Left cardiac atrium (tissue), 4 donors: ENCODE measurements at places on chromosomes 16 and 17. TPM values are rescaled to one million over a fixed set of nuclear protein-coding genes. Genes with fewer than 3 reads are reported as not detected.

DNA sequence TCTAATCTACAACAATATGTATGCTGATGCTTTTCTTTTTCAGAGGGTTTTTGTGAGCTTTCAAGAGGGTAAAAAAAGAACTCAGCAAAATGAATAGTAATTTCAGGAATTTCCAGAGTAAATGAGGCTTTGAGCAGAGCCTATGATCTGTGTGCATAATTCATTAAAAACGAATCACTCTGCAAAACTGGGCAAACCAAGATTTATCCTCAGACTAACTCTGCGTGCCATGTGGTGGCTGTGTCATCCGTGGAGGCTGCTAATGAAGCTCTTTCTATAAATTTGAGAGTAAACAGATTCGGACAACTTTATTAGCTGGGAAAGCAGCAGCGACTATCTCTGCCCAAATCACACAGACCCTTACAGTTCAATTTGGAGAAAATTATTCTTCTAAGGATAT is 83.8 kb downstream of the FOXL1 start:
- DNase-seq, result no peak

DNA sequence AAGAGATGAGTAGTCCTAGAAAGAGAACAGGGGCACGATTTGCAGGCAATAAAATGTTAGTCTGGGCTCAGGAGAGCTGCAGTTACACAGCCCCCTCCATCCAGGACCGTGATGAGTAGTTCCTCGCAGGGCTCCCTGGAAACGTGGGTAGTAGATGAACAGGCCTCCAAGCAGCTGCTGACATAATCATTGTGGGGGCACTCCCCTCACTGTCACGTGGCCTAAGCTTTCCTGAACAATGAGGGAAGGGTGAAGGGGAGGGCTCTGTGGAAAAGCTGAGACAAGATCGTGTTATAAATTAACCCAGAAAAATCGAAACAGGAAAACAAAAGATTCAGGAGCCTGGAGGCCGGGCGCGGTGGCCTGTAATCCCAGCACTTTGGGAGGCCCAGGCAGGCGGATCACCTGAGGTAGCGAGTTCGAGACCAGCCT is 1.3 kb upstream of the PER1 start:
- peak; percentile 89 for DNase-seq

DNA sequence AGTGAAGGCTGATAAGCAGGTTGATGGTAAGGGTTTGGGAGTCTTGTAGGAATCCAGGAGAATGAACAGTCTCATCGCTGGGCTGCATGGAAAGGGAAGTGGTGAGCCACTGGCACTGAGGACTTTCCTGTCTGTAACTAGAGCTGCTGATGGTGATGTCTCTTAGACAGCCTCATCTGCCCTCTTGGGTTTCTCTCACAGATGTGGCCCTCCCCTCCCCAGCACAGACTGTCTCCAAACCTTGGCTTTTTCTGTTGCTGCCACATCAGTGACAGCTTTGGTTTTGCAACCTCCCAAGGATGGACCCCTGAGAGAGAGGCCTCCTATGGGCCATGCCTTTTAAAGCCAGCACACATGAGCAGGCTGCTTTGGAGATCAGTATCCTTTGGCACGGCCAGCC is 16.9 kb downstream of the PLCG2 start:
- DNase-seq, result no peak

GRCh38 chr17:79837888-79838521 is 1.2 kb downstream of the CBX4 start:
- no peak for DNase-seq

GRCh38 chr17:10748531-10749181 is 18.8 kb upstream of the TMEM220 start:
- DNase-seq, result no peak

DNA sequence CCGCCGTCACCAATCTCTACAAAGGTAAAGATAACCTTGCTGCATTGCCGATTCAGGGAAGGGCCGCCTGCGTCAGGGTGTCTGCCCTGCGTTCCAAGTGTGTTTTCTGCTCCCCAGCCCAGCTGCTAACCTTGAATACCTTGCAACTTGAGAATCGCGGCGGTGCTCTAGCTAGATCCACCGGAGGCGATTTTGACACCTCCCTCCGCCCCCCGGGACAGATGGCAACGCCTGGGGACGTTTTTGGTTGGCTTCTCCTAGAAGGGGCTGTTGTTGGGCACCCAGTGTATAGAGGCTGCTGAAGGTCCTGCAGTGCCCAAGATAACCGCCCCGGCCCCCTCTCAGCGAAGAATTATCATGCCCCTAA is 1.5 kb downstream of the HAPSTR1 start:
- DNase-seq, result peak; percentile 38

- DNase-seq, result no peak
Measured at GRCh38 chr17:61805399-61805798, 57.9 kb downstream of the BRIP1 start.

DNA sequence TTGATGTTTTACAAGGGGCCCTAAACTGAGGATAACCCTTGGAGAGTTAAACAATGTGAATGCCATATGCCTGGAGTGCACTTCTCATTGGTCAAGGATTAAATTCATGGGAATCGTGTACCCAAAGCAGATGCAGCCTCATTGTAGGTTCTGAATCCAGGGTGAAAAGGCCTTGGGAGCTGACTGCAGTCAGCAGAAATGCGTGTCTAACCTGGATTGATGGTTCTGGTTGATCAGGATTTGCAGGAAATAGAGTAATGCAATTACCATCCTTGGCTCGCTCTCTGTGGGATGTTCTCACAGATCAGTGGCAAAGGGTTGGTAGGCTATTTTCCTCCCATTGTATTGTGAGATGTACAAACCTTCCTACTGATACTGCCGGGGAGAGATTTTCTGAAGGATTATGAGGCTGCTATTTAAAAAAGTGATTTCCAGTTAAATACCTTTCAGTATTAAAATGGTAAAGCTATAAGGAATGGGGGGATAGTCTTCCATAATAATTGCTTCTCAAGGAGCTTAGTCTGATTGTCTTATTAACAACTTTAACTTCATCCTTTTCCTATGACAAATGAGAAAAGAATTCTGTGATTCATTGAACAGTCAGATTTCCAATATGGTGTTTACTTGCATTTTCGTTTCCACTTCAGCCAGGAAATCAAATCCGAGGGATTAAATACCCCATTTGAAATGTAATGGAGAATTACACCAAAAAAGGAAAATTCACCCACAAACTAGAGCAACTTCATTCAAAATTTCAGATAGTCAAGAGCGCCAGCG is 1028.1 kb upstream of the EEF2KMT start:
- no peak for DNase-seq

- no peak for DNase-seq
Measured at GRCh38 chr17:6094926-6095325, 24.7 kb downstream of the WSCD1 start.

DNA sequence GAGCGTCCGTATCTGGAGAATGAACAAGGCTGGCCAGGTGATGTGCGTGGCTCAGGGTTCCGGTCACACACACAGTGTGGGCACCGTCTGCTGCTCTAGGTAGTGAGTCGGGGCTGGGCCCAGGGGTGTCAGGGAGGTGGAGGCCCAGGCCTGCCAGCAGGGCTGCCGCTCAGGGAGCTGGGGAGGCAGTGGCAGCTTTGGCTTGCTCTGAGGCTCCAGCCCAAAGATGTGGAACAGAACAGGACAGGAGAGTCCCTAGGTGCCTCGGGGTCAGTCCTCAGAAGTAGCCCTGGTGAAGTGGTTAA is 4.3 kb downstream of the TBL3 start:
- no peak for DNase-seq

DNA sequence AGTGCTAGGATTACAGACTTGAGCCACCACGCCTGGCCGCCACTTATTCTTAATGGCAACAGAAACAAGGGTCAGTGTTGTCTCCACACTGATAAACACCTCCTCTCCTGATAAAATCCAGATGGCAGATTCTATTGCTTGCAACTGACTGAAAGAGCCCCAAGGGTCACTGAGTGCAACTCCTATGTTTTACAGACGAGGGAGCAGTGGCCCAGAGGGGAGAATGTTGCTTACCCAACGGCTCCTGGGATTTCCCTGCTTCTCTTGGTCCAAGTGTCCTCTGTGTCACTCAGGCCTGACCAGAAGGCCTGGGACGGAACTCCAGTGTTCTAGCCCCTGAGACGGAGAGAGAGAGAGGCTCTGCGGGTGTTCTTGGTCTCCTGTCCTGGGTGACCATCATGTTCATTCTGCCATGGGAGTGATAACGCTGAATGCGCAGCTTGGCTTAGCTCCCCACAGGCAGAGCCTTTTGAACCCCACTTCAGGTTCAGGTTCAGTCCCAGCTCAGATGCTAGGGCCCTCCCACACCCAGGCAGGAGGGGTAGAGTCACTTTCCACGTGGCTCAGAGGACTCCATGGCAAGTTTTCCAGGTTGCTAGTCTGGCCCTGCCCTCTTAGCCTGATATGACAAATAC is 77.3 kb upstream of the NLRP1 start:
- no peak for DNase-seq

- DNase-seq, result no peak
Measured at GRCh38 chr16:16983582-16983981, 487.2 kb downstream of the XYLT1 start.

DNA sequence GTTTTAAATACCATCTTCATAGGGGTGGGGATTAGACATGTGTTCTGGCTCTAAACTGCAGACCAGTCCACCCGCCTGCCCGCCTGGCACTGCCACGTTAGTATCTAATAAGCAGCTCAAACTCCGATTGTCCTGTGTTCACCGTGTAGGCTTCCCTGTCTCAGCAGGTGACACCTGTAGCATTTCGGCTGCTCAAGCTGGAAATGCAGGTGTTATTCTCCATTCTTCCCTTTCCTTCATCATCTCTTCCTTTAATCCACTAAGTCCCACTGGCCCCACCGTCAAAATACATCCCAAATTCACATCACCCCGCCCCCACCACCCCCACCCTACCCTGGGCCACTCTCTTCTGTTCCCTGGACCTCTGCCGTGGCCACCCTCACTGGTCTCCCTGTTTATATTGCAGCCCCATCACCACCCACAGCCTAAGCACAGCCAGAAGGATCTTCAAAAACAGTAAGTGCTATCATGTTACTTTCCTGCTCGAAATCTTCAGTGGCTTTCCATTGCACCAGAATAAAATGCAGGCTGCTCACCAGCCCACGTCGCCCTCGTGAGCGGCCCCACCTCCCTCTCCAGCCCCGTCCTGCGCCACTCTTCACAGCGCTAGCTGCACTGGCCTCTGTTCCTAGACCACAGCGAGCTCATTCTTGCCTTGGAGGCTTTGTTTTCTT is 65.1 kb downstream of the RTN4RL1 start:
- no peak for DNase-seq

GRCh38 chr17:74873874-74874614 is 1.2 kb upstream of the FDXR start:
- DNase-seq, result no peak

- no peak for DNase-seq
Measured at GRCh38 chr16:48912360-48912759, 302.4 kb upstream of the N4BP1 start.

DNA sequence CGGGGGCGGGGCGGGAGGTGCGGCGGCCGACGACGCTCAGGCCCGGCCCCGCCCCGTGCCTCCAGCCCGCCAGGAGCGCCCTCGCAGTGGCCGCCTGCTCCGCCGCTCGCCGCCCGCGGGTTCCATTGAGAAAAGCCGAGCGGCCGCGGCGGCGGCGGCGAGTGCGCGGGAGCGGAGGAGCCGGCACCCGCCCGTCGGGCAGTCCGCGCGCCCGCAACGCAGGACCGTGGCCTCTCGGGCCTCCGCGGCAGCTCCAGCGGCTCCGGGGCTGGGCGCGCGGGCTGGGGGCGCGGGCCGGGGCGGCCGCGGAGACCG is at the start of gene ZFPM1:
ZFPM1 (plus strand) TSS at position 64 of the 315 bp plus-strand sequence. CDS start 359 bp downstream, outside the sequence.
- no peak for DNase-seq

- DNase-seq, result peak; percentile 25
Measured at GRCh38 chr17:7852262-7852670, 2.6 kb upstream of the TMEM88 start.

GRCh38 chr16:3509470-3509928 is 8.7 kb downstream of the CLUAP1 start:
- peak; percentile 52 for DNase-seq

DNA sequence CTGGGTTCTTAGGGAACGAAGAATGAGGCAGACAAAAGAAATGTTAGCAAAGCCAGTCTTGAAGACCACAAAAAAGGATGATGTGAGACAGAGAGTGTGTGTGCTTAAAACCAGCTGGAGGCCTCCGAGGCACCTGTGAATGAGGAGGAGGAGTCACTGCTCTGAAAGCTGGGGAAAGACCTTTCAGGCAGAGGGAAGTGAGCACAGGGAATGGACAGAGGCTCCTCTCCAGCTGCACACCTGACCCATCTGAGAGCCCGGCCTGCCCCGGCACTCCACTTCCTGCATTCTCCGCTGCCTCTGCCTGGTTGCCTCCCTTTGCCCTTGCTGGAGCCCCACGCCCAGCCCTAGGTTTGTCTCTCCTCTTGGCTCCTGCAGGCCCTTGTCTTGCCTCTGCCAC is 55.2 kb upstream of the SREBF1 start:
- no peak for DNase-seq

- peak; percentile 51 for DNase-seq
Measured at GRCh38 chr16:30472328-30472942, at the start of gene ITGAL. Gene ITGAL (plus strand): TSS chr16:30472742. CDS start chr16:30472838, 96 bp downstream.

DNA sequence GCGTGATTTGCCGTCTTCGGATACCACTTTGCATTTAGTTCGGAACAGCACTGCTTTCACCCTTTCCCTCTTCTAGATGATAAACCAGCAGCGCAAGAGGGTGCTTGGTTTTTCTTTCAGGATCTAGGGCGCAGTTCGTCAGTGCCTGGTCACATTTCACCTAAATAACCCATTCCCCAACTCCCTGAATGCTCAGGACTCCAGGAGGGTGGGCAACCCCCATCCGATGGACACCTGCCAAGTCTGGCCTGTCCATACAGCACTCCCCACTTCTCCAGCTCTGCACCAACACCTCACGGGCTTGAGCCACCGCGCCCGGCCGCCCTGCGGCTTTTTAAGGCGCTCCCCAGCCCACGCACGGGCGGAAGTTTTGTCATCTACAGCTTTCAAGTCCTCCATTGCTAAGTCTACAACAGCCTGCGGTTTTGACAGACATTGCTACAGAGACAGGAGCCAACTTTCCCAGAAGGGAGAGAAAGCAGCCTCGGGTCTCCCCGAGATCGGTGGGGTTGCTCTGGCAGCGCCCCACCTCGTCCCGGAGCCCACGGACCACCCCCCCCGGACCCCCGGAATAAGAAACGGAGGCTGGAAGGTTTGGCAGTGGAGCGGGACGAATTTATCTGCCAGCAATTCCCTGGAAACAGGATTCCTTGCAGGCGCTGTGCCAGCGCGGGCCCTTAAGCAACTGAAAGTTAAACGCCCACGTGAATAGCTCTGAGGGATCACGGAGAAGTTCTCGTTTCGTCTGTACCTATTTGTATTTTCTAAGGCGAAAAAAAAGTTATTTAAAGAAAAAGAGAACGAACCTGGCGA is 38.6 kb upstream of the SLFN13 start:
- peak; percentile 71 for DNase-seq

DNA sequence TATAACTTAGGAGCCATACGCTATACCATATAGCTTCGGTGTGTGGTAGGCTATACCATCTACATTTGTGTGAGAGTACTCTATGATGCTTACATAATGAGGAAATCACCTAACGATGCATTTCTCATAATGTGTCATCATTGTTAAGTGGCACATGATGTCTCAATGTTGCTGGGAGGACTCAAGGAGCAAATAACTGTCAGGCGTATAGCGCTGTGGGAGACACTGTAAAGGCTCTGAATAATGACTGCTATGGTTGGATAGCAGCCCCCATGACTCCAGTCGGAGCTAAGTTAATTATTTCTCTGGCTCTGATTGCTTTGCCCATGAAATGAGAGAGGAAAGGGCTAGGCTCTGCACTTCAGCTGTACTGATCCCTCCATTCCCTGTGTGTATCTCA is 197.2 kb downstream of the RGS9 start:
- DNase-seq, result no peak

LPO gene
- total RNA-seq, result not detected

CSH1 gene
- total RNA-seq, result not detected

VTN gene
- 14.3 TPM for total RNA-seq

IFI35 gene
- 19.4 TPM for total RNA-seq

CCL23 gene
- total RNA-seq, result not detected

CMTM2 gene
- not detected for total RNA-seq

FOXN1 gene
- not detected for total RNA-seq

HSBP1 gene
- total RNA-seq, result 145 TPM

CAPN15 gene
- total RNA-seq, result 19.2 TPM
